NCI-H526 treated with DMSO at 0.1 percent for 48 hours (cell line): ENCODE measurements at places on chromosomes 11 and 22.

DNA sequence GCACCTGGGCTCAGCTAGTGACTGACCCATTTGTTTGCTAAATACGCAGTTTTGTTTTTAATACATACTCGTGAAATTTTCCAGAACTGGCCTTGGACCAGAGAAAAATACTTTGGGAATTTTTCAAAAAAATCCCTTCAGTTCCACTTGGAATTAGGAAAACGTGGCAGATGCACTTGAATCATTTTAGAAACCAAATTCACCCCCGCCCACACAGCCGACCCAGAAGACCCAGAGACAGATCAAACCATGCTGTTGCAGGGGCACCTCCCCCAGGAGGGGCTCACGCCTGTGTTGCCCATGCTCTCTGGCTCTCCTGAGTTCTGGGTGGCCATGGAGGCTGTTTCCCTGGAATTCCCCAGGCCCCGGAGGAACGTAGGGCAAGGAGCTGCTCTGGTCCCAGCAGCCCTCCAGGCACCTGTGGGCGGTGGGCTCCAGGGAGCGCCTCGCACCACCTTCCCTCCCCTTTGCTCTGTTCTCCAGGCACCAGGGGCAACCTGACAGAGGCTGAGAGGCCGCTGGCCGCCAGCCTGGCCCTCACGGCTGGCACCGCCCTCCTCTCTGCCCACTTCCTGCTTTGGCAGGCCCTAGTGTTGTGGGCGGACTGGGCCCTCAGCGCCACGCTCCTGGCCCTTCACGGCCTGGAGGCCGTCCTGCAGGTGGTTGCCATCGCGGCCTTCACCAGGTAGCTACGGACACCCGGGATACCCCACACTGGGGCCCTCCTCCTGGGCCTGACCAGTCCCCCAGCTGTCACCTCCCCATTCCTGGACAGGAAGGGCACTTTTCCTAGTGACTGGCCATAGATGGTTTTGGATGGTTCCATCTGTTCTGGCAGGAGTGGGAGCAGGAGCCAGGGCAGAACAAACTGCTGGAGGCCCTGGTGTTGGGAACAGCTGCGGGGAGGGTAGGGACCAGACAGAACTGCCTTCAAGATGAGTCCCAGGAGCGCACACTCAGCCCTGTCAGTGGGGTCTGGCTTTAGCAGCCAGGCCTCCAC, 3.3 kb upstream of the EPS8L2 start:
- no peak for DNase-seq

GRCh38 chr11:27650988-27651387, 49.3 kb downstream of the BDNF start:
- no peak for DNase-seq

DNA sequence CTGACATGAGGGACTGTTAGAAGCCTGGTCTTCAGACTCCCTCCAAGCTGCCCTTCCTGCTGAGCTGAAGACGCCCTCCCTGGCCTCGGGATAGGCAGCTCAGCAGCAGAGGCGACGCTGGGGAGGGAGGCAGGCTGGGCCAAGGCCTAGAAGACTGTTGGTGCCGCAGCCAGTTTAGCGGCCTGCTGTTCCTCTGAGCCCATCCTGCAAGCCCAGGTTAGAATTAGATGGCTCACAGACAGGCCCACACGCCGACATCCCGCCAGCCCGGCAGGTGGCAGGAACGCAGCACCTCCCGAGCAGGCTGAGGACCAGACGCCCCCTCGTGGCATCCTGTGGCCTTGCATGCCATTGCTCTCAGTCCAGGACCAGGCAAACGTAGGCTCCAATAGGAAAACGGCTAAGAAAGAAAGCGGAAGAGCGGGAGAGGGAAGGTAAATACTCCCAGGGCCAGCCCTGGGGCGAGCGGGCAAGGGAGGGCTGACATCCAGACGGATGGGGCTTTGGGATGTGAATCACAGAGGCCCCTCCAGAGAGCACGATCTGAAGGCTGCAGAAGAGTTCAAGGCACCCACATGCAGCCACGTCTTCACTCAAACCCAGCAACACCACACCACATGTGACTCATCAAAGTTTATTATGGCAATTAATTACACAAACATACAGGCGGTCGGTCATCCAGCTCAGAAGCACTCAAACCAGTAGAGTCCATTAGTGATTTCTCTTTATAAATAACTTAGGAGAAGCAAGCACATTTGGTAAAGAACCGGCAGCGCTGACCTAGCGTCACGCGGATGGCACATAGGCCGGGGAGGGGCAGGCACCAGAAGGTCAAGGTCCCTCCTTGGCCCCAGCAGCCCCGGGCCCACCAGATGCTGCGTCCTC, 27.6 kb downstream of the CD5 start:
- DNase-seq, result no peak

- no peak for DNase-seq
Measured at GRCh38 chr22:37212174-37212906, at the start of gene SSTR3. TSS of gene SSTR3 (minus strand) at chr22:37212477. CDS start at chr22:37207803, 4,674 bp downstream.

- DNase-seq, result no peak
Measured at GRCh38 chr11:126753990-126754389, 246.6 kb downstream of the KIRREL3 start.

DNA sequence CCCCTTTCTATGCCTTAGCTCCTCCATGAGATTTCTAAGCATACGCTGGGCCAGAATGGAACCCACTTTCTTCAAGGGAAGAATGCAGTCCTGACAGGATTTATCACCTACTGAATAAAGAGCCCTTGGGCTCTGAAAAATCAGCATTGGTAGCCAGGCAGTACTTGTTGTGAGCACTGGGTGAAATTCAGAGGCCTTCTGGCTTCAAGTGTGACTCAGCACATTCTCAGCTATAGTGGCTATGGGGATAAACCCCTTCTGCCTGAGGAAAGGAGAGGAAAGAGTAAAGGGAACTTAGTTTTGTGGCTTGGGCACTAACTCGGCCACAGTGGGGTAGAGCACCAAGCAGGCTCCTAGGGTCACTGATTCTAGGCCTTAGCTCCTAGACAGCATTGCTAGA, 574.8 kb downstream of the JRKL start:
- DNase-seq, result no peak

DNA sequence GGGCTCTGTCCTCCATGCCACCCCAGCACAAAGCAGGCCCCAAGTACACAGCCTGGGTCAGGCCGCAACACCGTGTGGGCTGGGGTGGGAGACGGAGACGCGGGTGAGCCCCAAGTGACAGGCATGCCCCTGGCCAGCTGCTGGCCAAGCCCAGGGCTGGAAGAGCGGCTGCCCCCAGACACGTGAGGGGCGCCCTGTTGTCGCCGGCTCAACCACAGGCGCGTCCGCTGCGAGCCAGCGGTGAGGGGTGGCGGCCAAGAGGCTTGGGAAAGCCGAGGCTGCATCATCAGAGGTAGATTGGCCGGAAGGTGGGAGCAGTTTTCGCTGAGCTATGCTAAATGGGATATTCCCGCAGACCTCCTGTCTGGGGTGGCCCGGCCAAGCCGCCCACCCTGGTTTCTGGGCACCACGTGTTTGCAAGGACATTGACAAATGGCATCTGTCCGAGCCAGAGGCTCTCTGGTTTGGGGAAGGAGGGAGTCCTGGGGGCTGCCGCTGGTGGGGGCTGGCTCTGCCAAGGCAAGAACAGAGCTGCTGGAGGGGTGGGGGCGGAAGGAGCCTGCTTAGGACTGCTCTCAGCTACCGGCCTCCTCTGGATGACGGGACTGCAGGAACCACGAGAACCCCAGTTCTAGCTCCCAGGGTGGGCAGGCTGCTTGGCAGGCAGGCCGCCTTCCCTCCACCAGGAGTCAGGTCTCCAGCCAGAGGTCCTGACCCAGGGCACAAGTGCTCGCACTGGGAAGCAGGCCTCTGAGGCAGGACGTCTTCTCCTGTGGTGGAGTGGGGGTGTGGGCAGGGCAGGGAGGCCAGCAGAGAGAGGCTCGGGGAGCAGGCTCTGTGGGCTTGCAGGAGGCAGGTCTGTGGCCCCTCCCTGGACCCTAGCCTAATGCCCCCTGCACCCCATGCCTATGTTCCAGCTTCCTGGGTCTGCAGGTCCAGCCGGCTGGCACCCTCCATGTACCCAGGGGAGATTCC, 552 bp downstream of the PRR33 start:
- no peak for DNase-seq

- no peak for DNase-seq
Measured at GRCh38 chr11:36210529-36210928, 78.7 kb downstream of the COMMD9 start.

- DNase-seq, result peak; percentile 11
Measured at GRCh38 chr22:30286813-30287647, 2.3 kb downstream of the CASTOR1 start.

DNA sequence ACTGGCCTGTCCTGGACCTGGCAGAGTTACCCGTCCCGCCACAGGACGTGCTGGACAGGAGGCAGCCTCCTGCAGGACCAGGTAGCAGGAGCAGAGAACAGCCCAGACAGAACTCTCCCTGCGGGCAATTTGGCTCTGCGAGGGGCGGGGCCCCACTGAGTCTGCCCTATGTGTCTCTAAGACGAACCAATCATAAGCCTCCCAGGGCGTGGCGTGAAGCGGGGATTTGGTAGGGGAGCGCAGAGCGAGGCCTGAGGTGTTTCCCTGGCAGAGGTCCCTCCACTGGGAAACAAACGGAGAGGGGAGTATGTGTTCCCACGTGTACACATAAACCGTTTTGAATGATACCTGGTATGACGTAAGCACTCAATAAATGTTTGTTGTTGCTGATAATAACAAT, 7.4 kb downstream of the CD82 start:
- DNase-seq, result no peak

GRCh38 chr11:111373590-111373989, 5.5 kb downstream of the POU2AF1 start:
- DNase-seq, result no peak

DNA sequence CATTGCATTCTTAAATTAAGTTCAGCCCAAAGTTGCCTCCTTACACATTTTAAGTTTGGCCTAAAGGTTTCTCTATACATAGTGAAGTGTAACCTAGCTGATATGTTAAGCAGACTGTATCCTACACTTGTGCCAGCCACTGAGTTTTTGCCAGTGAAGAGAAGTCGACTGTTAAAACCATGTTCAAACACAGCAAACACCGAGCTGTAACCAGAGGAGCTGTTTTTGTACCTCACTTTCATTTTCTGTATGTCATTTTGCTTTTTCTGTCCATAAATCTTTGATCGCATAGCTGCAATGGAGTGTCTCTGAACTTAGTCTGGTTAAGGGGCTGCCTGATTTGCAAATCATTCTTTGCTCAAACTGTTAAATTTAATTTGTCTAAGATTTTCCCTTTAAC, 403.7 kb downstream of the LUZP2 start:
- DNase-seq, result no peak

GRCh38 chr11:12099132-12099873, 11.1 kb upstream of the MICAL2 start:
- DNase-seq, result no peak

DNA sequence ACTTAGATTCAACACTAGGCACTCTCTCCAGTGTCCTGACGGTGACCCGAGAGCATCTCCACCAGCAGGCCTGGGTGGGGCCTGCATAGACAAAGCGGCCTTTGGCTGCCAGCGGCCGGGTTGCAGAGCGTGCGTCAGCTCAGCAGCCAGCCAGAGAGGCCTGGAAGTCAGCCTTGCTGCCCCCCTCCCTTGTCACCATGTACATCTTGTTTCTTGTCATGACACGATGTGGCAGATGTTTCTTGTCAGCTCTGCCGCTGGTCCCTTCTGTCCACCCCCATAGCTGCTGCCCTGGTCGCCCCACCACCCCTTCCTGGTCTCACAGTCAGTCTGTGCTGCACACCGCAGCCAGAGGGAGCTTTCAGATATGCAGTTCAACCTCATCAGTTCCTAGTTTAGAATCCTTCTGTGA, 33.1 kb upstream of the CBX7 start:
- DNase-seq, result no peak

- DNase-seq, result no peak
Measured at GRCh38 chr22:17897426-17897825, 123.2 kb upstream of the BID start.

- DNase-seq, result no peak
Measured at GRCh38 chr22:40522141-40522540, 114.4 kb downstream of the MRTFA start.

- DNase-seq, result no peak
Measured at GRCh38 chr11:15794361-15795150, 561.8 kb downstream of the SOX6 start.

- no peak for DNase-seq
Measured at GRCh38 chr11:111447931-111448330, 64.3 kb downstream of the BTG4 start.
